Stimulated activated CD8-positive, alpha-beta memory T cell treated with anti-CD3 and anti-CD28 coated beads, Interleukin-4, amount 100 ng/mL, for 1 hour (primary cell): ENCODE measurements at places on chromosomes 13 and 19.

DNA sequence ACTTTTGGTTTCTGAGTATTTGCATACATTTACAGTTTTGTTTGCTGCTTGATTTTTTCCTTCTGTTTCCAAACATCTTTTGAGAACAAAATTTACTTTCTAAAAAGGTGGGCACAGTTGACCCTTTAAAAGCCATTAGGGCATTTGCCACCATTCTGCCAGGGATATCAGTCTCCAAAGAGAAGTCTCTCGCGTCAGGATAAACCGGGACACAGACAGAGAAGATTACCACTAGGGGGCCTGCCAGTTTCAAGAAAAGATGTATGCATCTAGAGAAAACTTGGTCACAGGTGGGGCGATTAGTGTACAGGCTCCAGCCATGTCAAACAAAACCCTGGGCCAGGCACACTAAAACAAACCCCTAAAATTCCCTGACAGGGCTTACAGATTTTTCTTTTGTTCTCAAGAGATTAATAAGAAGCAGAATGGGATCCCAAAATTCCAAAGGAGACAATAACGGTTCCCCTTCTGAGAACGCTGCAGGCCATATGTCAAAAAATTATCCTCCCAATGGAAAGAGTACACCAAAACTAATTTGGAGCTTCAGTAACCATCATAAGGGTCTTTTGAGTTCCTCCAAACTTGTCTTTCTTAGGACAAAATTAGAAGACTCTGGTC is 10.7 kb upstream of the PABPC3 start:
- DNase-seq: no peak

DNA sequence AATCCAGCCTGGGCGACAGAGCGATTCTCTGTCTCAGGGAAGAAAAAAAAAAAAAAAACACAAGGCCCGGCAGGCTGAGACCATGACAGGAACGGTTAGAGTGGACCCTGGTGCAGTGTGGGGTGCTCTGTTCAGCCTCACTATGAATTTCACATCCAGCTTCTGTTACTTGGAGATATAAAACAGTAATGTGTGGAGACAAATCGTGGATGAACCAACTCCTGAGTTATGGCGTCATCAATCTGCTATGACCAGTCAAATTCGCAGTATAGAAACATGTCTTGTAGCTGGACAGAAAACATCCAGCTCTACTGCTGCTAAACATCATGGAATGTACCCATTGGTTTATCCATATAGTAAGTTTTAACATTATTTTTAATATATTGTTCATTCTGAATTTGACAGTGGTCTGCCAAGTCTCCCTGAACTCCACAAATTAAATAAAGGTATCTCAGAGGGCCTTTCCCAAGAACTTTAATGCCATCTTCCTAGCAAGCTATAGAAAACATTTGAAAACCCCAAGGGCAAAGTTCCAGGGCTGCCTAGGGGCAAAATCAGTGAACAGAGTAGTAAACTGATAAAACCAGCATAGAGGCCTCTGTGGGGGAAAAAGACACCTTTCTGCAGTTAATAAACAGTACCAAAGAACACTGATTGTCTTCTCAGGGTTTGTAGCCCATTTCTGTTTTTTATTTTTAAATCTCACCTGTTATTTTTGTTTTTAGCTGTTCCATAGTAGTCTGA is 75.8 kb downstream of the LRCH1 start:
- DNase-seq: no peak

GRCh38 chr19:40805258-40805868 is 6.4 kb downstream of the EGLN2 start:
- DNase-seq: no peak

- no peak for DNase-seq
Observed at GRCh38 chr19:40387155-40387554, 2.8 kb downstream of the HIPK4 start.

DNA sequence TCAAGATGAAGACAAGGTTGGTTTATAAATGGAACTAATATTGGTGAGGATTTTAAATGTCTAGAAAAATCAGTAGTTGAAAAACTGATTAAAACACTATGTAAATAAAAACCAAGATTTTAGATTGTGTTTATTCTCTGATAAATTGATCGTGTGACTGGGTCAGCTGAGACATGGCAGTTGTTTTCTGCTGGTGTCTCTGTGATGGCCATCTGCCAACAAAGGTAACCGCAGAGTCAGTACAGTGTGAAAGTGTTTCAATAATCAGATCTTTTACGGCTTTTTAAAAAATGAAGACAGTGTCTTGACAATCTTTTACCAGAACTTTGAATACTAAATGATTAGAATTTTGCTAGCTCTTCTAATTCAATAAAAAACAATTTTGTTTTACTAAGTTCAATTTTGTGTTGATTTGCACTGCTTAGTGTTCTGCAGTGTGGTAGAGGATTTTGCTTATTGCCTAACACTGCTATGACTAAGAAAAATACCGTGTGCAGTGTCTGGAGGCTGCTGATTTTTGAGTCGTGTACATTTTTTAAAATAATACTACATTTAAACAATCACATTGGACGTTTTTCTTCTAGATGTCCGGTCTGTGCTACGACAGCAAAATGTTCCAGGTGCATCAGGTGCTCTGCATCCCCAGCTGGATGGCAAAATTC is 32.7 kb upstream of the GPR183 start:
- no peak for DNase-seq

DNA sequence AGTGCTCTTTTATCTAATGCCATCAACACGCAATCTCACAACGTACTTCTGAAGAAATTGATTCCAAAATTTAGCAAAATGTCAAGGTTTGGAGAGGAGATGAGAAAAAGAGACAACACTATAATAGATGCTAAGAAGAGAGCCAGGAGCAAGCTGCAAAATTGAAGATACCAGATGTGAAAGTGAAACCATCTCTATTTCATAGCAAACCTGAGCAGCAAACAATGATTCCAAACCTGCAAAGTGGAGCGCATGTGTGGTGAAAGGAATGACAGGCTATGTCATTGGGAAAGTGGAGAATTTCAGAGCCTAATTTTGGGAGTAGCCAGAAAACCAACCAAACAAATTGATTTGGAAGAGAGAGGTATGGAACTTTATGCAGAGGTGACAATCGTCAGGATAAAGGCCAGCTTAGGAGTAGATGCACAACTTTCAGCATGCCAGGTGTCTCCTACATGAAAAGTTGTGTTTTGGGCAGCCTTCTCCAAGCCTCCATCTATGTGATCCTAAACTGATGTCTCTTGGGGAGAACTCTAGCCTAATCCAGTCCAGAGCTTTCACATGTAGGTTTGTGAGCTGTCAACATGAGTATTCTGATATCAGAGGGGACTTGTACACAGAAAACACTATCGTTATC is 158.4 kb upstream of the FNDC3A start:
- DNase-seq: no peak

GRCh38 chr13:76886292-76887075 is at the start of gene KCTD12:
KCTD12 (minus strand) TSS chr13:76886405; CDS start chr13:76886148, 257 bp downstream.
- DNase-seq: peak; percentile 38

GRCh38 chr19:45254044-45254531 is 3.0 kb downstream of the MARK4 start:
- no peak for DNase-seq

DNA sequence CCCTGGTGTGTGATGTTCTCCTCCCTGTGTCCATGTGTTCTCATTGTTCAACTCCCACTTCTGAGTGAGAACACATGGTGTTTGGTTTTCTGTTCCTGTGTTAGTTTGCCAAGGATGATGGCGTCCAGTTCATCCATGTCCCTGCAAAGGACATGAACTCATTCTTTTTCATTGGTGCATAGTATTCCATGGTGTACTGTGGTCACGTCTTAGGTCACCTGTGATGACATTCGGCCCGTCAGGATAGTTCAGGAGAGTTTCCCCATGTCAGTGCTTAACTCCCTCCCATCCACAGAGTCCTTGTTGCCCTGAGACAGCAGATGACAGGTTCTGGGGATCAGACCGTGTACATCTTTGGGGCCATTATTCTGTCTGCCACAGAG is 8.6 kb downstream of the ZNF444 start:
- DNase-seq: no peak

- no peak for DNase-seq
Observed at GRCh38 chr13:26561651-26562511, 4.4 kb downstream of the WASF3 start.
